ENCODE measurements at places on chromosomes 16 and 17.

GRCh38 chr17:17547210-17547764 is 44.2 kb downstream of the PEMT start:
- no peak for DNase-seq

DNA sequence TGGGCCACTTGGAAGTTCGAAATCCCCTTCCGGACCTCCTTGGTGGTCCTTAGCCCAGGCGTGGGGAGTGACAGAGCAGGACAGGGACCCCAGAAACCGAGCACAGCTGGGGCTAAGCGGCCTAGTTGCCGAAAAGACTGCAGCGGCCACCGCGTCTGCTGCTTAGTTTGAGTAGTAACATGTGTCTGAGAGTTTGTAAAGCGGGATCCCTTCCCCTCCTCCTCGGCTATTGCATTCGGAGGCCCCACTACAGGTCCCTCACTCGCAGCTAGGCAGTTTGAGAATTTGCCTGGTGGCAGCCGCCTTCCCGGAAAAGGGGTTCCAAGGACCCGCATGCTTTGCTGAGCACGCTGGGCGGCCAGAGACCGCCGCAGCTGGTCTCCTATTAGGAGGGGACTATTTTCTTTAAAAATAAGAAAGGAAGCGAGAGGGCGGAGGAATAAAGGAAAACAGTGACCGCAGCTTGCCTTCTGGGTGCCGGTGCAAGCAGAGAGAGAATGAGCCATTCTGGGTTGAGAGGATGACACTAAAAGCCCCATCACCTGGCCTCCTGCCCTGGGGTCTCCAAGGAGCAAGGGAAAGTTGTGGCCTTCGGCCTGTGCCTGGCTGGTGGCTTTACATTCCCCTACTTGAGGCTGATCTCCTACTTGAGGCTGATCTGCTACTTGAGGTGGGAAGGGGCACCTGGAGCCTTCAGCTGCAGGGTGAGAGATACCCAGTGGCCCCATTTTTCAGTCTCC is 1.1 kb upstream of the HOXB5 start:
- DNase-seq: no peak

DNA sequence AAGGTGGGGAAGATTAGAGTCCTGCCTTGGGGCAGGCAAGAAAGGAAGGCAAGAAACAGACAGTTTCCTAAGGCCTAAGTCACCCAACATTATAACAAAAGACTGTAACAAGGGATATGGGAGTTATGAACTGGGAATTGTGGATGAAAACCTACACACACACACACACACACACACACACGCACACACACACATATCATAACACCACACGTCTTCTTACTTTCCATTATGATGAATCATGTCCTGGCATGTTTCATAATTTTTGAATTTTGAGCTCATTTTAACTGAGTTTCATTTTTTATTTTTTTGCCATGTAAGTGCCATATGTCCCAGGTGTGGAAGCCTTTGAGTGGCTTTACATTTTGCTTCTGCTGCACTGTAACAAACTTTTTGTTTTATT is 29.9 kb downstream of the HS3ST2 start:
- DNase-seq: no peak

DNA sequence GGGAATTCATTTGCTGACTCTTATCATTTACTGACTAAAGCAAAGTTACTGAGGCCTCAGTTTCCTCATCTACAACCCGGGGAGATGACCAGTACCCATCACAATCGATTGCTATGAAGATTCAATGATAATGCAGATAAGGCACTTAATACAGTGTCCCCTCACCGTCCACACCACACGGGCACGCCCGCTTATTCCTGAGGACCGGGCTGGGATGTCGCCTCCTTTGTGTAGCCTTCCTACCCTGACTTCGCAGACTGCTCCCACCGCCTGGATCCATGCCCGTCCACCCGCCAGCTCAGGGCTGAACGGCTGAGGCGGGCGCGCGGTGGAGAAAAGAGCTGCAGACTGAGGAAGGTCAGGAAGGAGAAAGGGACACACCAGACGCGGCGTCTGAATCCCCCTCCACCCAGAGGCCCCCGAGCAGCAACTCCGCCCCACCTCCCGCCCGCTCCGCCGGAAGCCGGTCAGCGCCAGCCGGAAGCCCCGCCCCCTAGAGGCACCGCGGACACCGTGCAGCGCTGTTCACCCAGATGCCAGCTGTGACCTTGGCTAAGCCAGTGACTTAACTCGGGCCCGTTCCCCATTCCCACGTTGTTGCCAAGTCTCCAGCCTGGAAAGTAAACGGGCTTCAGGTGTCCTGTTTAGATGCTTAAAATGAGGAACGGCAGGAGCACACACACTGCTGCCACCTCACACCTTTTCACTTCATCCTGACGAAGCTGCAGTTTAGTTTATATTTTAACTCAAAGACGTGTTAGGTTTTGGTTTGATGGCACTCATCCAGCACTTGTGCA is at the start of gene KRABD2:
Gene KRABD2 (minus strand): TSS at position 434 of the 797 bp plus-strand sequence.
- DNase-seq: peak; percentile 87

- DNase-seq: no peak
Observed at GRCh38 chr17:36928471-36929345, 8.6 kb upstream of the LHX1 start.

DNA sequence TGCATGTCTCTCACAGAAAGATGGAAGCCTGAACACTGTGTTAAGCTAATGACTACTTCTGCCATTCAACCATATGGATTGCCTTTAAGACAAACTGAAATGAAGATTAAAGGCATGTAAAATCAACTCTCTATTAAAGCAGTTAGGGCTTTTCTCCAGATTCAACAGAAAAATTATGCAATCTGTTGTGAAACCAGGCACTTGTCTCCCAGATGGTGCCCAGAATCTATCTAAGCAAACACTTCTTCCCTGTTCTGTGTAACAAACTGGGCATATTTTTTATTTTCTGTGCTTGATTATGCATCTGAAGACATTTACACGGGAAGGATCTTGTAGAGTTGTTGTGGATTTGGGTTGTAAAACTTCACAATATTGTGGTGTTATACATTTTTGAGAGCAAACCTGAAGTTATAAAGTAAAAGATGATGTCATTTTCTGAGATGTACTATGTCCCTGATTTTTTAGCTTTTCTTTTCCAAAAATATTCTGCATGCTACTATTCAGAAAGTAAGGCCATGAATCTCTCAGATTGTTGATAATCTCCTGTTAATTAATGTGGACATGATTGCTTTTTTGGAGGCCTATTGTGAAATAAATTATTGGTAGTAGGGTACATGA is 1550.3 kb downstream of the CDH8 start:
- DNase-seq: no peak

DNA sequence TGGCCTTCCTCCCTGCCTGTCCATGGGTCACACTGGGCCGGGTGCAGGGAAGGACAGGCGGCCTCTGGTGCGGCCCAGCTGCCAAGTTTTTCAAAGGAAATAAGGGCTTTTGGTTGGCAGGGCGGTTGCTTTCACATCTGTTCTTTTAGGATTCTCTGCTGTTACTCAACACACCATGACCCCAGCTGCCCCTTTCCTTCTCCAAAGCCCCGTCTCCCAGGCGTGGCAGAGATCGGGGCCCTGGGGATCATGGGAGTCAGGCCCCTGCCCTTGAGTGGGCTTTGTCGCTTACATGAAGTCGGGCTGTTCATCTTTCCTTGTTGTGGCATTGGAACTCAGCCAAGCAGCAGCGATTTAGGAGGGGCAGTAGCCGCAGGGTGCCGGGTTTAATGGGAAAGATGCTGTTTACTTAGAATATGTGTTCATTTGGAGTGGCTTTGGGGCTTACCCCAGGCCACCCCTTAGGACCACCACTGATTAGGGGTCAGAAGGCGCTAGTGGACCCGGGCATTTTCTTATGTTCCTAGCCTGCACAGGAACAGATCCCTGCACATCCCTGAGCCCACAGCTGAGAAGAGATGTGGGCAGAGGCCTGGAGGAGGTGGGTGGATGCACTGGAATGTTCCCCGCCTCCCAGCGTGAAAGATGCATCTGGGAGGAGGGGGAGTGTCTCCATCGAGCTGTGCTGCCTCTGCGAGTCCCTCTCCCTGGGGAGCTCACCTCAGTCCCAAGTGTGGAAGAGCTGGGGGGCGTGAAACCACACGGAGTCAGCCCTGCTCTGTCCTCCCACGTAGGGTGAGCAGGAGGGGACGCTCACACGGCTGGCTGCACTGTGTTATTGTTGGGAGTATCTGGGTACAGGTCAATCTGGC is 6.8 kb upstream of the ADCY7 start:
- DNase-seq: no peak

DNA sequence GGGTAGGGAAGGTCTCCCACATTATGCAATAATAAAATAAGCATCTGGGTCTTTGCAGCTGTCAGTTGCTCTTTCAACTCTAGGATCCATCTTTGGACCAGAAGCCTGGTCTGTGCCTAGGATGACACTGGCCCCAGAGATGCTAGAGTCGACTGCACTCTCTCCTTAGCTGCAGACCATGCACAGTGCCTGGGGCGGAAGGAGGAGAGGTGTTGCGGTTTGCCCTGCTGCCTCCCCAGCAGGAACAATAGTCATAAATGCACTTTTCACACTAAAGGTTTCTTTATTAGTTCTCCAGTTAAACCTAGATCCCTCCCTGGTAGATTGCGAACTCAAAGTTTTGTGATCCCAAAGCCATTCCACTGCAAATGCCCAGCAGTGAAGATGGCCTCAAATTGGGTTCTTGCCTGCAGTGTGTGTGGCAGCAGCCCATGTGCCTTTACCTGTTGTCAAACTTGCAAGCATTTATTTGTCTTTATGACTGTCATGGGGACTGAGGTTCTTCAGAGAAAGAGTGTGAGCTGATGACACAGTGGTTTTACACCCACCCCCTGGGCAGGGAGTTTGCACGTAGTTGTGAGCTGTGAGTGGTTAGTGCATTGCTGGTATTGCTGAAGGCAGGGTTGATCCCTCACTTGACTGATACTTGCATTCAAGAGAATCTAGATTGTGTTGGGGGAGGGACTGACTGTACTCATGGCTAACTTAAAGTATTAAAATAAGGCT is 10.3 kb downstream of the ATXN1L start:
- DNase-seq: no peak

DNA sequence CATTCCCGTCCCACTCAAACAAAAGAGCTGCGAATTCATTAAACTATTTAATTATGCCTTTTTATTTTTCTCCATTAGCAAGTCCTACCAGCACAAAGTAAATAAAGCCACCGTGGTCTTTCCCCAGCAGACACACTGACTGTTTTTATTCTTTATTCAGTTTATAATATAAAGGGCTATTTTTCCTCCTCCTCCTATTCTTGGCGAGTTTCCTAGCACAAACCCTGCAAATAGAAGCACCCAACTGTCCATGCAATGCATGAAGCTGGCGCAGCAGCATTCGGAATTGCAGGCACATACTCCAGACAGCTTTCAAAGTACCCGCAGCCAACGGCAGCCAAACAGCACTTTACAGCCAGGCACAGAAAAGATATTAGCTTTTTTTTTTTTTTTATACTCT is 583.4 kb upstream of the PSMD7 start:
- no peak for DNase-seq

DNA sequence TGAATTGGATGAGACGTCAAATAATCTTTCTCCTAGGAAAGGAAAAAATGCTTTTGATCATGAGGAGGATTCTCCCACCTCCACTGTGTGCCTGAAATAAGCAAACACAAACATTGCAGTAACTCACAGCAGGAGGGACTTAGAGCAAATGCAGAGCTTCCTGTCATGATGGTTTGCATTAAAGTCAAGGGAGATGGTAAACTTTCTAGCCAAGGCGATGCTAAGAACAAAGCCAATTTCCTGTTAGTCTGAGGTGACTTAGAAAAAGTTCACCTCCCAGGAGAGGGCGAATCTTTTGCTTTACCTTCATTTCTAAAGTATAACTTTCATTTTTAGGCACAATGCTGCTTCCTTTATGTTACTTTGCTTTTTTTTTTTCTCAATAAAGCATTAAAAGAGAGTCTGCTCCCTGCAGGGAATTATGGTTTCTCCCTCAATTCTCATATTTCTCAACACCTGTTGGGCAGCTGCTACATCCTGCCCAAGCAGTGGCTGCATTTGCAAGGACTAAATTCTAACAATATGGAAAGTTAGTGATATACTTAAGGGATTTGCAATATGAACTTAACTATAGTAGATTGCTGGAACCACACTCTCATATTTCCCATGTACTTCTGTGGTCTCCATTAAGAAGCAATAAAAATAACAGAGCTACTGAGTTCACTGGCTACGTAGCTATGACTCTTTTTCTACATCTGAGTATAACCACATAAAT is 175.6 kb downstream of the PCTP start:
- DNase-seq: no peak

DNA sequence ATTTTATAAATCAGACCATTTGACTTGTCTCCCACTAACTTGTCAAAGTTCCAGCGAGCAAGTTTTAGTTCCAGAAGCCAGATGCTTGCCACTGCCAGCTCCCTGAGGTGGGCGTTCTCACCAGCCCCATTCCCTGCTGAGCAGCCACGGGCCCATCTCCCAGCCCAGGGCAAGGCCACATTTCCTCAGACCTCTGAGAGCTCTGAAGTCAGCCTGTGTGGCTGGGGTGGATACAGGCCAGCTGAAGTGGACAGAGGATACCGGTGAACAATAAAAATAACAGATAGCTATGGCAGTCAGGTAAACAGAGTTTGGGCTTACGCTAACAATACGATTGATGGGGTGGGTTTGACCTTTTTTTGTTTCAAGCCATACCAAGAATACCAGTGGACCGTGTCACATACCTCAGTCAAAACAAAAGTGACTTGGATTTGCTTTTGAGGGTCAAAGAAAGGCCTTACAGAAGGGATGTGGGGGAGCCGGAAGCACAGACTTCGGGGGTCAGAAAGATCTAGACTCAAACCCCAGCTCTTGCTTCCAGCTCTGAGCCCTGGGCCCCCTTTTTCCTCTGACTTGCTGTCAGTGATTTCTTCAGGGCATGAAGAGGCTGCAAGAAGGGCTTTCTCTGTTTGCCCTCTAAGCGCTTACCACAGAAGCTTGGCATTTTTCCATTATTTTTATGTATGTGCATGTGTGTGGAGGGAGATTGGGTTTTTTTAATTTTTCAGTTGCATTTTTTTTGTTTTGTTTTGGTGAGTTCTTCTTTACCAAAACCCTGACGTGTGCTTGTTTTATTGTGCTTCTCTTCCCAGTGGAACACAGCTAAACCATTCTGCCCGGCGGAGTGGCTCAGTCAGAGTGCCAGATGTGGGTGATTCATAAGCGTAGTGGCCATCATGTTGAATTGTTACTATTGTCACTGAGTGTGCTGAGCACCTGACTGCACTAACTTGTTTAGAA is 109.9 kb downstream of the GNAO1 start:
- DNase-seq: no peak

DNA sequence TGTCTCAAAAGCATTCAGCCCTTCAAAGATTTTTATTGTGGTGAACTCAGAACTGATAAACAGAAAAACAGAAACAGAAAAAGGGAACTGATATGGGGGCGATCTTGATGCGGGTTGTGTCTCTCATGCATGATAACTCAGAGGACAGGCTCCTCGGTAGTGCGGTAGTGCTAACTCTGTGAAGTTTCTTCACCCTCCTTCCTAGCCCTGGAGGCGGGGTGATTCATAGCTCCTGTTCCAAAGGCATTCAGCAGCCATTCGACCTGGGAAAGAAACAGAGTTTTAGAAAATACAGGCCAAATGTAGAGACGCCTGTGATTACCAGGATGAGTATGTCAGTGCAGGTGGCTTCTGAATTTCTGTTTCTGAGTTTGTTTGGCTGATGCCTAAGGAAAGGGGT is 5.5 kb upstream of the MAF start:
- DNase-seq: no peak

GRCh38 chr17:5560361-5560988 is 23.8 kb downstream of the NLRP1 start:
- DNase-seq: no peak

All from T-helper 9 cell (primary cell).